Fibroblast of mammary gland (primary cell): ENCODE measurements at places on chromosomes 13 and 19.

DNA sequence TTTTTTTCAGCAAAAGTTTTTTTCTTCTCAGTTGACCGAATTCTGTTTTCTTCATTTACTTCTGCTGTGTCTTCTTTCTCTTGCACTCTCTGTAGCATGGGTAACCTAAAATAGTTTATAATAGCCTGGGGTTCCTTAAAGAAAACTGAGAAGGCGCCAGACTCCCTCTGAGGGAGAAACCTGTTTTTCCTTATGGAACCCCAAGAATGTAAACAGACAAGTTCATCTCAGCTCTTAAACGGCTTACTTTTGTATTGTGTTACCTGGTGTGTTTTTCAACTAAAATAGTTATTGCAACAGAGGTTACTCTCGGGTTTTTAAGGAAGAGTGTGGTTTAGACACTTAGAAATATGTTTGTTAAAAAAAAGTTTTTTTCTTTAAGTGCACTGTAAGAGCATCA is 23.8 kb upstream of the TM9SF2 start:
- DNase-seq, result no peak

GRCh38 chr19:1883784-1884183 is 1.5 kb downstream of the ABHD17A start:
- DNase-seq, result no peak

DNA sequence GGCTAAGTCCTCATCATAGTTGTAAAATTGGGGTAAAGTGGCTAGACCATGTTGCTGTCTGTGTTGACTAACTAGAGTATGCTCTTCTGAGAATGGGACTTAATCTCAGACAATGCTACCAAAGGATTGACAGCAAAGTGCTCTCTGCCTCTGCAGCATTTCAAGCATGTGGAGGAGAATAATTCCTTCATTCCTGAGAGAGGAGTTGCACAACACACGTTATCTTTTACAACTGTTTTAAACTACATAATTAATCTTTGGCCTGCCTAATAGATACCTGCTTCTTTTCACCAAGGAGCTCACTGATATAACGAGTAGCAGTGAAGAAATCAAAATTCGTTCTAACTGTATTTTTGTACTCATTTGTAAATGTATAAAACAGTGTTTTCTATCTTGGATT is 2172.2 kb downstream of the PCDH9 start:
- DNase-seq, result no peak

DNA sequence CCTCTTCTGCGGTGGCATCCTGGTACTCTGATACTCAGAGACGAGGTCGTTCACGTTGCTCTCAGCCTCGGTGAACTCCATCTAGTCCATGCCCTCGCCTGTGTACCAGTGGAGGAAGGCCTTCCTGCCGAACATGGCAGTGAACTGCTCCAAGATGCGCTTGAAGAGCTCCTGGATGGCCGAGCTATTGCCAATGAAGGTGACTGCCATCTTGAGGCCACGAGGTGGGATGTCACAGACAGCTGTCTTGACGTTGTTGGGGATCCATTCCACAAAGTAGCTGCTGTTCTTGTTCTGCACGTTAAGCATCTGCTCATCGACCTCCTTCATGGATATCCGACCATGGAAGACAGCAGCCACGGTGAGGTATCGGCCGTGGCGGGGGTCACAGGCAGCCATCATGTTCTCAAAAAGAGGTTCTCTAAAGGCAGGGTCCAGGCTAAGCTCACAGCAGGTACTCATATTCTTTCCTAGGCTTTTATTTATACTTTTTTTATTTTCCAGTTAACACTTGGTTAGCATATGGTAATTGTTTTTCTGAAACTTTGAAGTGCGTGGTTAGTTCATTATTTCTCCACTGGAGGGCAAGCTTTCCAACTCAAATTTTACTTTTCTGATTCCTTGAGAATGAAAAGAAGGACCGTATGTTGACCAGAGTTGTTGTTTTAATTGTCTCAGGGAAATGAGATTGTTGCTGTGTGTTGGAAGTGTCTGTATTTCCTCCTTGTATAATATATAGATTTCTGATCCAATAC is 72.4 kb upstream of the RGCC start:
- peak; percentile 33 for DNase-seq

DNA sequence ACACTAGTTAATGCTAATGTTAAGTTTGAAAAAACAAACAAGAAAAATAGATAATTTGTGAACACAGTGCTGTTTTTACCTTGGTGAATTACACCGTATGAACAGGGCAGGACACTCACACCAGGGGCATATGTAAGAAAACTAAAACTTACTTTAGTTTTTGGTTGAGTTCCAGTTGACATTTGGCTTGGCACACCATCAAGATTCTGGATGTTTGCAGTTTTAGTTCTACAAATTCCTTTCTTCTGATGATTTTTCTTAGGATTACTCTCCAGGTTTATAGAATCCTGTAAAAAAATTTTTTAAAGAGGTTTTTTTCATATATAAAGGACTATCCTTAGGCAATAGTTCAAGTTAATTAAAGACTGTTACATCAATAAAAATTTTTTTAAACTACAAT is 238.5 kb upstream of the STARD13 start:
- peak; percentile 89 for DNase-seq

GRCh38 chr13:27600711-27601110 is 19.6 kb downstream of the LNX2 start:
- DNase-seq, result no peak
